Uterus (tissue), 4 donors: ENCODE measurements at places on chromosomes 12 and 14. TPM values are rescaled to one million over a fixed set of nuclear protein-coding genes. Genes with fewer than 3 reads are reported as not detected.

DNA sequence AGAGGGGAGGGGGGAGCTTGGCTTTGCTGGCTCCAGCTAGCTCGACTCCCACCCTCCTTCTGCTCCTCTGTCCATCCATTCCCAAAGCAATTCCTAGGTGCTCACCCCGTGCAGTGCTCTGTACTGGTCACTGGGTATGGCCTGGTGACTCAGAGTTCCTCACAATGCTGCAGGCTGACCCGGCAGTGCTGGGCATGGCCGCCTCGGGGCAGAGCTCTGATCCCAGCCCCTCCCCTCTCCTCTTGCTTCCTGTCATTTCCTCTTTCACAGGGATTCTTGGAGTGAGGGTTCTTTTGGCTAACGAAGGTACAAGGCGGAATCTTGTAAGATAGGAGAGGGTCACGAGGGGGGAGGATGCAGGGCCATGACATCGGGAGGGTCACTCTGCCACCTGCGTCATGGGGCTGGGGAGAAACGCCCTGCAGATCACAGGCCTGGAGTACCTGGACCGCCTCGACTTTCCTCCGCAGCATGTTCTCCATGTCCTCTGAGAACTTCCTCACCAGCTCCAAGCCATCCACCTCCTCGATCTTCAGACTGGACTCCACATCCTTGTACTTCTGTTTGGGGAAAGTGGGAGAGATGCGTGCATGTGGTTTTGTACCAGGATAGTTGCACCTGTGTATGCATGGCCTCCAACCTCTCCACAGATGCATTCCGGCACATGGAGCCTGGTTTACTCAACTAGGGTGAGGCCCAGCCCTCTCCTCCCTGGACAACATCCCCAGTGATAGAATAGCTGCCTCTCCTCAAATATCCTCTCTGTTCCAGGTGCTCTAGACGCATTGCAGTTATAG lies 5.7 kb downstream of the CACNA2D4 start:
- no peaks in the 10 kb centered on the region for H3K4me1 ChIP-seq
- no peak overlapping the region for H3K27ac ChIP-seq
- H3K4me3 ChIP-seq, result no peak overlapping the region
- no peaks in the 10 kb centered on the region for H3K36me3 ChIP-seq

GRCh38 chr12:131117438-131118245 lies 163.9 kb downstream of the ADGRD1 start:
- no peak for DNase-seq
- H3K36me3 ChIP-seq, result no peaks in the 10 kb centered on the region
- no peak overlapping the region for H3K4me3 ChIP-seq
- H3K27me3 ChIP-seq, result no peaks in the 10 kb centered on the region

GRCh38 chr14:104250175-104250574 lies 111.8 kb downstream of the KIF26A start:
- no peak overlapping the region for H3K4me3 ChIP-seq
- no peak overlapping the region for H3K27ac ChIP-seq
- H3K27me3 ChIP-seq, result no peaks in the 10 kb centered on the region
- H3K36me3 ChIP-seq, result no peaks in the 10 kb centered on the region
- no peak for DNase-seq
- H3K4me1 ChIP-seq, result no peaks in the 10 kb centered on the region

DNA sequence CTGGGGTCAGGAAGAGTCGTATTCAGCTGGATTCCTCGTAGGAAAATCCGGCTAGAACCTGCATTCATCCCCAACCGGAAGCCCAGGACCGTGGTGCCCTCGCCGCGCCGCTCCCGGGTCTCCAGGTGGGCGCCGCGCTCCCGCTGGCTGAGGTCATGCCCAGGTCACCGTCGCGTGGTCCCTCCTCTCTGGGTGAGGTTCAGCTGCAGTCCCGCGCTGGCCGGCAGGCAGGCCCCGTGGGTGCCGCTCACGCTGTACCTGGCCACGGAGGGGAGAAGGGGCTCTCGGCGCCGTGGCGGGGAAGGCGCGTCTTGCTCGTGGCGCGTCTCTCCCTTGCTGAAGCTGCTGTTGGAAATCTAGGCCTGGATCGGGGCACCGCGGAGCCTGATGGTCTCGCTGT lies 44.5 kb downstream of the LRTM2 start:
- H3K27ac ChIP-seq, result no peak overlapping the region
- no peak for DNase-seq
- H3K36me3 ChIP-seq, result no peaks in the 10 kb centered on the region
- H3K27me3 ChIP-seq, result no peaks in the 10 kb centered on the region
- H3K4me3 ChIP-seq, result no peak overlapping the region

- H3K4me3 ChIP-seq, result no peak overlapping the region
- no peaks in the 10 kb centered on the region for H3K36me3 ChIP-seq
- H3K27ac ChIP-seq, result no peak overlapping the region
- DNase-seq, result peak; percentile 63
Observed at GRCh38 chr12:132506328-132507160, 16.6 kb downstream of the FBRSL1 start.

- no peak overlapping the region for H3K4me3 ChIP-seq
- no peak for DNase-seq
- H3K27ac ChIP-seq, result no peak overlapping the region
- no peaks in the 10 kb centered on the region for H3K36me3 ChIP-seq
- no peaks in the 10 kb centered on the region for H3K27me3 ChIP-seq
Observed at GRCh38 chr14:65225299-65226159, 123.2 kb upstream of the MAX start.

DNA sequence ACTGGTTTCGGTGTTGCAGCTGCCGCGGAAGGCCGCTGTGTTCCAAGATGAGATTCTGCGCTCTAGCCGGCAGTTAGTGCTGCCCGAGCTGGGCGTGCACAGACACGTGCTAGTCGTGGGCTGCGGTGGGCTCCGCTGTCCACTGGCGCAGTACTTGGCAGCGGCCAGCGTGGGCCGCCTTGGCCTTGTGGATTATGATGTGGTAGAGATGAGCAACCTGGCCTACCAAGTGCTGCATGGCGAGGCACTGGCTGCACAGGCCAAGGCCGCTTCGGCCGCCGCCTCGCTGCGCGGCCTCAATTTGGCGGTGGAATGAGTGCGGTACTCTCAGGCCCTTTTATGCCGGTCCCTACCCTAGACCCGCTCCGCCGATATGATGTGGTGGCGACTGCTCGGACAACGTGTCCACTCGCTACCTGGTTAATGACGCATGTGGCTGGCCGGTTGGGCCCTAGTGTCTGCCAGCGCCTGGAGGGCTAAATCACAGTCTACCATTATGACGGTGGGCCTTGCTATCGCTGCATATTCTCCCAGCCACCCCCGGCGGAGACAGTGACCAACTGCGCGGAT lies 102.2 kb downstream of the SNAPC1 start:
- H3K27ac ChIP-seq, result no peak overlapping the region
- H3K36me3 ChIP-seq, result no peaks in the 10 kb centered on the region
- DNase-seq, result no peak

DNA sequence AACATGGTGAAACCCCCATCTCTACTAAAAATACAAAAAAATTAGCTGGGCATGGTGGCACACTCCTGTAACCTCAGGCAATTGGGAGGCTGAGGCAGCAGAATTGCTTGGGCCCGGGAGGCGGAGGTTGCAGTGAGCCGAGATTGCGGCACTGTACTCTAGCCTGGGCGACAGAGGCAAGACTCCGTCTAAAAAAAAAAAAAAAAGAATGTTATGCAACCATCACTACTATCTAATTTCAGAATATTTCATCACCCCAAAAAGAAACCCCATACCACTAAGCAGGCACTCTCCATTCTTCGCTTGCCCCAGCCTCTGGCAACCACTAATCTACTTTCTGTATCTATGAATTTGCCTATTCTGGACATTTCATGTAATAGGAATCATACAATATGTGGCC lies 68.8 kb upstream of the AMN start:
- no peaks in the 10 kb centered on the region for H3K36me3 ChIP-seq
- DNase-seq, result no peak
- H3K4me3 ChIP-seq, result no peak overlapping the region
- H3K27ac ChIP-seq, result no peak overlapping the region
- H3K4me1 ChIP-seq, result no peaks in the 10 kb centered on the region

GRCh38 chr12:25792031-25792430 lies 166.5 kb upstream of the RASSF8 start:
- H3K36me3 ChIP-seq, result no peaks in the 10 kb centered on the region
- H3K27ac ChIP-seq, result no peak overlapping the region
- H3K4me1 ChIP-seq, result no peaks in the 10 kb centered on the region
- H3K4me3 ChIP-seq, result no peak overlapping the region
- no peaks in the 10 kb centered on the region for H3K27me3 ChIP-seq

DNA sequence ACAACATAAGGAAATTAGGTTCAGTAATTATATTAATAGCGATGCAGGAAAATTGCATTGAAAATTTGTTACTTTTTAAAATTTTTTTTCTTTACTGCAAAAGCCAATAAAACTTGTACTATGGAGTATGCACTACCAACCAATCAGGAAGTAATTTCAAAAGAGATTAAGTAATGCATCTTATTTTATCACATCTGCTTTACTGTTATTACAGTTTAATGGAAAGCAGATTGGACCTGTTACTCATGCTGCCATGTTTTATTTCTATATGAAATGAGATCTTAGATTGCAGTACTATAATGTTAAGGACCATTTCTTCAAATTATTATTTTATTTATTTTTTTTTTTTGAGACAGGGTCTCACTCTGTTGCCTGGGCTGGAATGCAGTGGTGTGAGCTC lies 1.7 kb upstream of the STRN3 start:
- H3K36me3 ChIP-seq, result no peaks in the 10 kb centered on the region
- no peaks in the 10 kb centered on the region for H3K27me3 ChIP-seq
- H3K4me1 ChIP-seq, result no peaks in the 10 kb centered on the region
- peak overlapping the region; percentile 98 for H3K27ac ChIP-seq

GRCh38 chr12:132323171-132324010 lies 6.0 kb downstream of the GALNT9 start:
- H3K27ac ChIP-seq, result no peak overlapping the region
- H3K27me3 ChIP-seq, result no peaks in the 10 kb centered on the region
- H3K4me1 ChIP-seq, result no peaks in the 10 kb centered on the region
- H3K36me3 ChIP-seq, result no peaks in the 10 kb centered on the region
- DNase-seq, result no peak

DNA sequence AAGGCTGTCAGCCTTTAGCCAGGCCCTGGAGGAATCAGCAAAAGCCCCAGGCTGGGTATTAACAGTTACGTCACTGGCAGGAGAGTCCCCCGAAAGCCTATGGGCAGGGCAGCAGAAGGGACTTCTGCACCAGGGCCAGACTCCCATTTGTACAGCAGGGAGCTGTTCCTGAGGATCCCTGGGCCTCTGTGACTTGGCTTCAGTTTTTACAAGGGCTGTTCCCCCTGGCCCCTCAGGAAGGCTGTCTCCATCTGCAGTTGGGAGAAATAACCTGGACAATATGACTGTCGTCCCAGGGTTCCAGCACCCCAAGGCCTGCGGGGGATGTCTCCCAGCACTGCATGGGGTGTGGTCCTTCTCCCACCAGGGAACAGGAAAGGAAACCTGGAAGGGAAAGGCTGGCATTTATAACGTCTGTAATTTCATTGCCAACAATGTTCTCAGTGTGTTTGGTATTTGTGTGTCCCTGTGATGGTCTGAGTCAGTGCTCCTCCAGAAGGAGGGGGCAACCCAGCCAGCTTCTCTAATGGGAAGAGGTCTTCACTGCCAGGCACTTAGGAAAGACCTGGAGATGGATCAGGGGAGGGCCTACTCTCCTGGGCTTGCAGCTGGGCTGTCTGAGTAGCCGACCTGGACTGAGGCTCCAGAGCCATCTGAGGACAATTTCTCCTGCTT lies 42.4 kb downstream of the ERH start:
- H3K4me3 ChIP-seq, result no peak overlapping the region
- H3K27me3 ChIP-seq, result no peaks in the 10 kb centered on the region
- no peaks in the 10 kb centered on the region for H3K36me3 ChIP-seq
- H3K27ac ChIP-seq, result peak overlapping the region; percentile 78

DNA sequence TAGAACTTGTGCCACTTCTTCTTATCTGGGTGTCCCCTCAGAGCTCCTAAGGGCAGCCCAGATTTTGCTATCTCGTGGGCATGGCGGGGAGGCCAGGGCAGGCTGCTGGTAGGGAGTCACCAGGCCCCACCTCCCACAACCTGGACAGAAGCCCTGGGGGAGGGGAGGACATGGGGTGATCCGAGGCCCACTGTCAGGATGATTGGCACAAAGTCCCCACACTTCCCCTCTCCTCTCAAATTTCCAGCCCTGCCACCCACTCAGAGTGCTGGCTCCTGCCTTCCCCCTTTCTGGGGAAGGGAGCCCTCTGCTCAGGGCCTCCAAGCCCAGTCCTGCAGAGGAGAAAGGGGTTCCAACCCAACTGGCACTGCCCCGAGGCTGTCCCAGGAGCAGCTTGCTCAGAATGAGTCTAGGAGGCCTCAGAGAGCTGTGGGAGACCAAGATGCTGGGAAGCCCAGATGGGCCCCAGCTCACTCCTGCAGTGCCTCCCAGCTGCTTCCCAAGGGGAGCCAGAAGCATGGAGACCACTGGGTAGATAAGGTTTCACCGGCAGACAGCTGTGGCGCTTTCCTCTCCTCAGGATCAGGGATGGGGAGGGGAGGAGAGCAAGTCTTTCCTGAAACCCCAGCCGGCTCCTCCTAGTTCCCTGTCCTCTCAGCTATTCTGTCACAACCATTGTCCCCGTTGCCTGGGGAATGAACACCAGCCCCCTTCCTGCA lies 82.8 kb downstream of the B4GALNT3 start:
- no peaks in the 10 kb centered on the region for H3K27me3 ChIP-seq
- H3K36me3 ChIP-seq, result no peaks in the 10 kb centered on the region
- no peak overlapping the region for H3K27ac ChIP-seq
- H3K4me1 ChIP-seq, result no peaks in the 10 kb centered on the region
- no peak overlapping the region for H3K4me3 ChIP-seq

GRCh38 chr12:16610001-16610585 lies 4.1 kb upstream of the LMO3 start:
- peak overlapping the region; percentile 89 for H3K27ac ChIP-seq
- no peaks in the 10 kb centered on the region for H3K36me3 ChIP-seq
- peak overlapping the region; percentile 23 for H3K4me3 ChIP-seq
- H3K27me3 ChIP-seq, result no peaks in the 10 kb centered on the region

DNA sequence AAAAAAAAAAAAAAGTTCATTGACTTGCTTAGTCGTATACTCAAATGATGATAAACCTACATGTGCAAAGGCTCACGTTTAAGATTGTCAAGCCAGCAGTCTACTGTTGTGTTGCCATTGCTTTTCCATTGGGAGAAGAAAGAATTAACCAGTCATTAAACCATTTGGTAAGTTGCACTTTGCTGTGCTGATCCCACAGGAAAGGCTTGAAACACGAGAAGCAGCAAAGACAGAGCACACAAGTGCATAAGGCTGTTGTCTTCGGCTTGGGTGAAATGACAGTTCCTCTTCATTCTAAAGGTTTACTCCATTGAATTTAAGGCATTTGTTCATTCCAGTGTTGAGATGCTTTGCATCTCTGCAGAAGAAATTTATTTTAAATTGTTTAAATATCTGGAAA lies 50.1 kb downstream of the ZC3H14 start:
- no peaks in the 10 kb centered on the region for H3K27me3 ChIP-seq
- H3K4me3 ChIP-seq, result no peak overlapping the region
- no peaks in the 10 kb centered on the region for H3K36me3 ChIP-seq
- peaks cover 4% of the 10 kb centered on the region for H3K4me1 ChIP-seq
- H3K27ac ChIP-seq, result no peak overlapping the region
- DNase-seq, result no peak

GRCh38 chr12:7601406-7601805 lies 64.3 kb downstream of the APOBEC1 start:
- H3K4me3 ChIP-seq, result no peak overlapping the region
- DNase-seq, result no peak
- H3K36me3 ChIP-seq, result no peaks in the 10 kb centered on the region
- H3K27me3 ChIP-seq, result no peaks in the 10 kb centered on the region
- no peak overlapping the region for H3K27ac ChIP-seq
- H3K4me1 ChIP-seq, result no peaks in the 10 kb centered on the region

GRCh38 chr12:5927732-5928516 lies 17.1 kb downstream of the ANO2 start:
- H3K4me1 ChIP-seq, result no peaks in the 10 kb centered on the region
- H3K27me3 ChIP-seq, result no peaks in the 10 kb centered on the region
- no peak overlapping the region for H3K27ac ChIP-seq
- H3K4me3 ChIP-seq, result no peak overlapping the region
- DNase-seq, result no peak

Gene OTX2
- not detected for total RNA-seq

Gene CELA1
- total RNA-seq, result not detected

Gene ENDOU
- 0.64 TPM for total RNA-seq

Gene B4GALNT3
- 2.4 TPM for total RNA-seq

Gene NDUFA12
- total RNA-seq, result 21.5 TPM
